ENCODE measurements at places on chromosomes 1 and 21.
A peak's percentile ranks its signal among the peaks of the same experiment; 100 is the strongest.

DNA sequence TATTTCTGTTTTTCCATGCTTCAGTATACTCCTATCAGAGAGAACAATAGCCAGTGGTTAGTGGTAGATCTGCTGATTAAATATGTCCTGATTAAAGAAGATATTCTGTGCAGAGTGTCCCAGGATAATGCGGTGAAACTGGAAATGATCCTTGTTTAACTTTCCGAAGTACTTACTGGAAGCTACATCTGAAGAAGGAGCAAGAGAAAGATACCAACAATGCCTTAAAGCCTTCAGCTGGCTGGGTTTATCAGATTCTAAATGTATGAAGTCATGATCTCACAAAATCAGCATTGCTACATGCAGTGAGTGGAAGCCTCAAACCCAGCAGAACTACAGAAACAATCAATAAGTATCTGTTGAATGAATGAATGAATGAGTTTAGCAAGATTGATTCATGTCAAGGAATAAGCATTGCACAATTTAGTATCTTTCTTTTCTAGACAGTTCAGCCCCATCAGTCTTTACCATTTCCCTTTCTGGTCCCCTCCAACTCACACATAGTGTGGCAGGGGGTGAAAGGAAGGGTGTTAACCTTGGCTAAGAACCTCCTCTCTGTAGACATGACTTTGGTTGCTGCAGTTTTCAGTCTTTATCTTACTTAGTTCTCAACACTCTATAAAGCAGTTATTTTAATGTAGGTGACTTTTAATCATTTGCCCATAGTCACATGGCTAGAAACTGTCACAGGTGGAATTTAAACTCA lies 24.7 kb upstream of the DNASE2B start:
- DNase-seq, result no peak

- no peak for DNase-seq
These were observed 1171.0 kb downstream of the MRPL39 start for GRCh38 chr21:24436236-24436635.

DNA sequence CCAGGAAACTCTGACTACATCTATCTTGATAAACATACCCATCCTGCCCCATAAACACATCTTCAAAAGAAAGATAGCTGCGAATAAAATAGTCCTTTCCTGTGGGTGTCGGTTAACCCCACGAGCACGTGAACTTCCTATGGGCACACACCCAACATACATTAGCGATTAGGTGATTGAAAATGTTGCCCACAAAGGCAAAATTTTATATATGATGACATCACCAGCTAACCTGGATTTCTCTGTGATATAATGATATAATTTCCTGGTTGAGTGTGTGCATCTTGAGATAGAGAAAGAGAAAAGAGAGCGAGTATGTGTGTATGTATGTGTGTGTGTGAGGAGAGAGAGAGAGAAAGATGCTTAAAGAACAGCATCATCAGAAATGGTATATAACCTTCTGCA lies 296.1 kb downstream of the PTPRC start:
- peak; percentile 62 for DNase-seq

DNA sequence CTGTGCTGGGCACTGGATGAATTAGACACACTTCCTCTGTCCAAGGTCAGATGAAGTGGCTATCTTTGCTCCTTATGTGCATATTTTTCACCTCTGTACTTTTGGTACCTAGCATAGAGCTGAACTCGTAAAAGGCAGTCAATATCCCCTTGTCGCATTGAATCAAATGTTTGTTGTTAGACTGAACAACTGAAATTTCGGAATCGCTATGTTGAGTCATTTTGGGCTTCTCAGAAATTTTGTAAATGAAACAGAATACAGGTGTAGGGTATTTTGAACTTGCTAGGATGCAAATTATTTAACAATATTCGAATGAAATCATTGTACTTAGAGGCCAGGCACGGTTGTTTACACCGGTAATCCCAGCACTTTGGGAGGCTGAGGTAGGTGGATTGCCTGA lies 48.0 kb downstream of the PDE4B start:
- no peak for DNase-seq

DNA sequence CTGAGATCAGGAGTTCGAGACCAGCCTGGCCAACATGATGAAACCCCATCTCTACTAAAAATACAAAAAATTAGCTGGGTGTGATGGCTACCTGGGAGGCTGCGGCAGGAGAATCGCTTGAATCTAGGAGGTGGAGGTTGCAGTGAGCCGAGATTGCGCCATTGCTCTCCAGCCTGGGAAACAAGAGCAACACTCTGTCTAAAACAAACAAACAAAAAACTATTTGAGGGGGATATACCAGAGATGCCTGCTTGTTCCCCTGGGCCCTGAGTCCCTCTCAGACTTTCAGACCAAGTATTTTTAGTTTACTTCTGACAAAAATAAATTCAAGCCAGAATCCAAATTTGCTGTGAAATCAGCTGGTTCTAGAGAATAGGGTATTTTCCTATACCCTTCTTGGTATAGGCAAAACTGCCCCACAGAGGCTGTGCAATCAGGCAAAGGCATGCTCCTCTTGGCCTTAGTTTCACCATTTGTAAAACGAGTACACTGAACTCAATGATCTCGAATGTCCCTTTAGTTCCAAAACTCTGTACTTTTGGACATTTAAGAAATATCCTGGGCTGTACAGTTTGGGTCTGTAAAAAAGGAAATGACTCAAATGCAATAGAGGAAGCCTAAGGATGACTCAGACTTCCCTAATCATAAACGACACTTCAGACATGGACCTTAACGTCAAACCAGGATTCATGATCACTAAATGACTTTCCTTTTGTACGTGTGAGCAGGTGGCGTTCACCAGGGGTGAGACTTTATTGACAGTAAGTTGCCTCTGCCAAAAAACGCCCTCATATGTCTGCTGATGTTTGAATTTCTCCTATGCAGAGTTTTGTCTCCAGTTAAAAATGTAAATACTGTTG lies 16.1 kb downstream of the ENSA start:
- peak; percentile 82 for DNase-seq

DNA sequence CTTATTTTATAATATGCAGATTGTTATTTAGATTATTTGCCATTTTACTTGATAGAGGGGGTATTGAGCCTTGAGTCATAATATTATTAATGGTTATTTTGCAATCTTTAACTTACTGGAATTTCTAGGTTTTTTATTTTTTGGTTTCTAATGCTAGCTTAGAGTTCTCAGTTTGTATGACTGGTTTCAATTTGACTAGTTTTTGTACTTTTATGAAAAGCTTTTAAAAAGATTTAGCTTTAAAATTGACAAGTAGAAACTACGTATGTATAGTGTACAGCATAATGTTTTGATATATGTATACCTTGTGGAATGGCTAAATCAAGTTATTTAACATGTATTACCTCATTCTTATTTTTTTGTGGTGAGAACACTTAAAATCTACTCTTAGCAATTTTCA lies 41.5 kb downstream of the CEP350 start:
- DNase-seq, result peak; percentile 12

Data from T-helper 2 cell (primary cell).